ENCODE measurements at places on chromosomes 12 and 14.

DNA sequence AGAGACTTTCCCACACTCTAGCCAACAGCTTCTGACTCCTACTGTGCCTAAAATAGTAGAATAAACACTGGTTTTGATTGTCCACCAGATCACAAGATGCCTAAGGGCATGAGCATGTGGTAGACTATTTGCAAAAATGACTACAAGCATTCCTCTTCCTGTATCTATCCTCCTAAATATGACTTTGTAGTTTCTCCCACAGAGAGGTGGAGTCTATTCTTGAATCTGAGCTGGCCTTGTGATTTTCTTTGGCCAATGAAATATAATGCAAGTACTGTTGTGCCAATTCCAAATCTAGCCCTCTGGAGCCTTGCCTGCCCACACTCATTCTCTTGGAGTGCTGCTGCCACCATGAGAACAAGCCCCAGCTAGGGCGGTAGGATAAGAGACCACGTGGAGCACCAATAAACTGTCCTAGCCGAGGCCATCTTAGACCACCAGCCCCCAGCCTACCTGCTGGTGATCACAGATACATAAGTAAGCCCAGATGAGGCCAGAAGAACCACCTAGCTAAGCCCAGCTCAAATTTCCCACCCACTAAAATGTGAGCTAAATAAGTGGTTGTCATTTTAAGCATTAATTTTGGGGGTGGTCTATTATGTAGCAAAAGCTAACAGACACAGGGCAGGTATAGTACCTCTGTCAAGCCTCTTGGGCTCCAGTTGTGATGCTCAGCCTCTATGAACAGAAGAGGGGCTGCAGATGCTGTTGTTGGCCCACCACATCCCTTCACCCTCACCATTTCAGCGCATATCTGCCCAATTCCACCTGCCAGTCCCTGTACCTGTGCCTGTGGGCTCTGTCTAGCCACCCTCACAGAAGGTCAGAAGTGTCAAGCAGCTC, 17.9 kb downstream of the ZFP36L1 start:
- DNase-seq, result peak; percentile 88

DNA sequence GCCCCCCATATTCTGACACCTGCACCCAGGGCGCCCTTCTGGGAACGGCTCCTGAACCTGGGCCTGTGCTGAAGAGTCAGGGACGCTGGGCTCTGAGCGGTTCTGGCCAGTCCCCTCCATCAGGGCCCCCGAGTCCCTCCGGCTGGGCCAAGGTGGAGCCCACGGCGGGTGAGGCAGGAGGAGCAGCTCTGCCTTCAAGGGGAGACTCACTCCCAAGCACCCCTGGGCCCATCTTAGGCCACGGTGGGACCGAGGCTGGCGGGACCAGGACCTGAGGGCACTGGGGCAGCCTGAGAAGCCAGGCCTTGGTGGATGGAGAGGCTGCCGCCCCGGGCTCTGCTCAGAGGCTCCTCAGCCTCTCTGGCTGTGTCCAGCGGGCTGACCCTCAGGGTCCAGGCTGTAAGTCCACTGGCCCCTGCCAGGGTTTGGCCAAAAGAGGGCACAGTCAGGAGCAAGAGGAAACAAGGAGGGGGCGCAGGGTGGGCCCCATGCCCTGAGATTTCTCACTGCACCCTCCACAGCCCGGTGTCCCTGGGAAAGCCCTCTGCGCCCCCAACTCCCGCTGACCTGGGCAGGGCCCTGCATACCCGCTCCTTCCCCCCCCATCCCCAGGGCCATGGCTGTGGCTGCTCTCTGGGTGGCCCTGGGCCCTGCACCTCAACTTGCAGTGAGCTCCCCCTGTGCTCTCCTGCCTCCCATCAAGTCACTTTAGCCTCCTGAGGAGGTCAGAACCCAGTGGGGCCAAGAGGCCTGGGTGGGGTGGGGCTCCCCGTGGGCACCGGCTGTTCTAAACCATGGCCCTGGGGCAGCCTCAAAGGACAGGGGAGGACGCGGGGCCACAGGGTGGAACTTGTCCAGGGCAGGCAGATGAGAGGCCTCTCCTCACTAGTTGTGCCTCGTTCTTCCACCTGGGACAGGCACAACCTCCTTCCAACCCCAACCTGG, 266.4 kb upstream of the SFSWAP start:
- DNase-seq, result no peak

DNA sequence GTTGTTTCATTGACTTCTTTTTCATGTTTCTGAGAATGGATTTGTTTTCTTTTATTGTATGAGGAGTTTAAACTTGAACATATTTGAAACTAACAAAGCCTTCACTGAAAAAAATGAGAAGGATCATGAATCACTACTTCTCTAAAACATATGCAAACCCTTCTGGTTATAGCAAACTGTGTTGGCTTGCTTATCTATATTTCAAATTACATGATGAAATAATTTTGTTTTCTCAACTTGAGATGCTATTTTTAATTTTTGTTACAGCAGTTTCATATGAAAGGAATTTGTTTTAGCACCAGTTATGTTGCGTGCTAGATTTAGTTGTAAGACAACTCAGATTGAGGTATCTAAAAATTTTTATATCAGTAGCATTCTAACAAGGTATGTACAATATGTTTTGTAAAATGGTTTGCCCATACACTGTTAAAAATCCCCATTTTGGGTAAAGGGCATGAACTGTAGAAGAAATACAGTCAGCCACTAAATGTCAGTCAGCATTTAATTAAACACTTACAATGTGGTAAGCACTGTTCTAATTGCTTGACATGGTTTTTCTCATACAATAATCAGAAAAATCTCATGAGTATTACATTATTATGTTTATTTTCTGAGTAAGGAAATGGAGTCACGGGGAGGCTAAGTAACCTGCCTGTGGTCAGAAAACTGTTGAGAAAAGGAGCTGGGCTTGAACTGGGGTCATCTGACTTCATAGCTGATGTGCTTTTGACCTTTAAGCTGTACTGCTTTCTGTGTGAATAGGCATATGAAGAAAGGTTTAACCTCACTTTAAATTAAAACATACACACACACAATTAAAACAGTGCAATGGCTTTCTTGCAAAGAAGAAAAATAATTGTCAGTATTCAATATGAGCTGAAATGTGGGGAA, 105.7 kb downstream of the PLEKHA5 start:
- DNase-seq, result no peak

DNA sequence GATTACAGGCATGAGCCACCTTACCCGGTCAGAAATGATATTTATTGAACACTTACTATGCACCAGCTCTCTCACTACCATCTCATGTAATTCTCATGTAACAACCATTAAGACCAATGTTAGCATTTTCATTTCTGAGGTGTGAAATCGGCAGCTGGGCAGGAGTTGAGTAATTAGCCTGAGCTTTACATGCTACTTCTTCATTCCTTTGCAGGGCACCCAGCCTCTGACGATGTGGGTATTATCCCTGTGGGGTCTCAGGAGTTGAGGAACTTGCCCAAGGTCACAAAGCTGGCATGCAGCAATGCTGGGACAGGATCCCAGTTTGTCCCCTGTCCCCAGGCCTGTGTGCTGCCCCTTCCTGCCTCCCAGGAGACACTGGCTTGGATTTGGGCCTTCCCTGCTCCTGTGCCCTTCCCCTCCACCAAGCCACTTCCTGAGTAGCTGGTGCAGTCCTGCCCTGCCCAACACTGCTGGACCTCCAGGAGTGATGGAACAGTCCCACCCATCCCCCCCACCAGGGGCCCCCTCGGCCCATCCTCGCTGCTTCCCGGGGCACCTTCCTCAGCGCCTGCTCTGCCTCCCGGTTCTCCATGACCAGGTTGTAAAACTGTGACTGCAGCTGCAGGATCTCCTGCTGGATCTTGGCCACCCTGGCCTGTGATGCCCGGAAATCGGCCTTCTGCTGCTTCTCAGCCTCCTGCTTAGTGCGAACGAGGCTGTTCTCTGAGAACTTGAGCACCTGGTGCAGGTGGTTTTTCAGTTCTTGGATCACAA, 14.7 kb downstream of the RITA1 start:
- DNase-seq, result no peak

- DNase-seq, result no peak
Measured at GRCh38 chr14:60649875-60650372, 647 bp upstream of the SIX1 start.

DNA sequence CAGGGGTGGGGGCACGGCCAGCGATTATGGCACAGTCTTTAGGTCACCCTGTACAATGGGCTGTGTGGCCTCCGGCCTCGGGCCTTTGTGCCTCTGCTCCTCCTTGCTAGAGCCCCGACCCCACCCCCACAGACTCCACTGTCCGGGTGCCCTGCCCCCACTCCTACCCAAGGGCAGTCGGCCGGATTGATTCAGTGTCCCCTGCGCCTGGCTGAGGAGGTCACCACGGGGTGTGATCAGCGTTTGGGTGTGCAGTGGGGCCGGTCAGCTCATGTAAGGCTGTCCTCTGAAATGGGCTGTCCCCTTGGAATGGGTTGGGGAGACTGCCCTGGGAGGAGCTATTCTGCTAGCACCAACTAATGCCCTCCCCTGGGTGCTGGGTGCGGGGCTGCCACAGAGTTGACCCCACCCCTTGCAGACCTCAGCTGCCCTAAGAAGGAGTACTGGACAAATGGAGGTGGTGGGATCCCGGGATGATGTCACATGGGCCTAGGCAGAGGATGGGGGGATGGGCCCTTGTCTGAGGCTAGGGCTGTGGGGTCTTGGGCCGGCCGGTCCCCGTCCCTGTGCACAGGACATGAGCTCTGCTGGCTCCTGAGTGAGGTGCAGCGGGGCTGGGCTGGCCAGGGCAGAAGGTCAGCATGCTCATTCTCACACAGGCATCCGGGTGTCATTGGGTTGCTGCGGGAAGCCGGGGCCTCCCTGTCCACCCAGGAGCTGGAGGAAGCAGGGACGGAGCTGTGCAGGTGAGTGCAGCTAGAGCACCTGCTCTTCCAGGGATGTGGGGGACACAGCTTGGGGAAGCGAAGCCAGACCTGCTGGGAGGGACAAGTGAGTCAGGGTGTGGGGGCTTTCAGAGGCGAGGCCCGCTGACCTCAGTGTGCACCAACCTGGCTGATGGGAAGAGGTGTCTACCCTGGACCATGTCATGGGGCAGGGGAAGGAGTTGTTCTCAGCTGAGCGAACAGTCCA, 23.4 kb downstream of the ASPG start:
- DNase-seq, result no peak

- DNase-seq, result no peak
Measured at GRCh38 chr12:132503618-132504204, 13.8 kb downstream of the FBRSL1 start.

DNA sequence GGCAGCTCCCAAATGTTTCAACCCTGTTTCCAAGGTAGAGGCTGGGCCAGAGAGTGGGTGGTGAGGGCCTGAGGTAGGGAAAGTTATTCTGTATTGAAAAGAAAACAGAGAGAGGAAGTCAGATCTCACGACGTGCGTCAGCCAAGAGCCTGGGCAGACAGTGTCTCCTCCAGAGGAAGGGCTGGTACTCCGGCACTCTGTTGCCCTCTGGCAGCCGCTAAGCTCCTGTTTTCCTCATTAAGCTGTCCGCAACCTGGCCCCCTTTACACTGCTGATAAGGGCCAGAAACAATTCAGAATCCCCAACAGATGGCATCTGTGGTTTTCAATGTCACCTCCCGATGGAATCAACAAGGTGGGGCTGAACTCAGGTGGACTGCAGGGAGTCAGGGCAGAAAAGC, 26.0 kb upstream of the LTBP2 start:
- DNase-seq, result no peak

DNA sequence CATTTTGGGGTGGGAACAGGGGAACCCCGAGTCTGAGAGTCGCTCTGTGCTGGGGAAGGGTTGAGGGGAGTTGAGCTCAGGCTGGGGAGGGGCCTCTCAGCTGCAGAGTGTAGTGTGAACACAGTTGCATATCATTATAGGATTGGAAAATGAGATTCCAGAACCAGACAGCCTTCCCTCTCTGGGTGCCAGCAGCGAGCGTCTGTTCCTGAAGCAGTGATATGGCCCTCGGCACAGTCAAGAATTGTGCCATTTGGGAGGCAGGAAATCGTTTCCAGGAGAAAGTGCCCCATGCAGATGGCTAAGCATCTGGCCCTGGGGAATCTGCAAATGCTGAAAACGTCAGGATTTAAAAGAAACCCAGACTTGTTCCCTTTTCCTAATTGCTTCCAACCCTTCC, 70.4 kb upstream of the SFSWAP start:
- no peak for DNase-seq

DNA sequence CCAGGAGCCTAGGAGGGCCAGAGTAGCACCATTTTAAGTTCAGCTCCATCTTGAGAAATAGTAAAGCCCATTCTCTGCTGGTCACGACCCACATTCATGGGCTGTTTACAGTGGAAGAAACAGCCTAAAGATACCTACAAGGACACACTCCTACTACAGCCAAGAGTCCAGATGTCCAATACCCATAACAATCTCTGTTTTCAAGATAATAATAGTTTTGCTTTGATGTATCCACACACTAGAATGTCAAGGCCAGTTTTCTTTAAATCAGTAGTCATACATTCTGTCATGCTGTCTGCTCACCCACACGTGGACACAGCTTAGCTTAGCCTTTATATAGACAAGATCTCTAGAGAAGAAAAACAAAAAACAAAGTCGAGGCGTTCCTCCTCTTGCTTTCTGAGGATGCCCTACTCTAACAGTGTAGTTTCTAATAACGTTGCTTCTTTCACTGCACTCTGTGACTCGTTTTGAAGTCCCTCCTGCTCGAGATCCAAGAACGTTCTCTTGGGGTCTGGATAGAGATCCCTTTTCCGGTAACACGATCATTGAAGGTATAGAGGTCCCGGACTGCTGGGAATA, 17.9 kb upstream of the ETFBKMT start:
- DNase-seq, result no peak

DNA sequence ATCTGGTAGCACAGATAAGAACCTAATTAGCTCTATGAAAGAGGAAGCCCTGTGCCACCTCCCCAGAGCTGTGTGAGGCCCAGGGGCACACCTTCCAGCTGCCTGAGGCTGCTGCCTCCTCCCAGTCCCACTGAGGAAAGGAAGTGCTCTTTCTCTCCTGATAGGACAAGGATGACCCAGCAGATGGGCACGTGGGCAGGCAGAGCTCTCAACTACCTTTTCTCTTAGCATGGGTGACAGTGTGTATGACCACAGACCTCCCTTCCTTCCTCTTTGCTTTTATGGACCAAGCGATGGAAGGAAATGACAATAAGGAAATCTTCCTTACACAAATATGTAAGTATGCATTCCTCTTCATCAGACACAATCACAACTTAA, 127.6 kb upstream of the AMIGO2 start:
- no peak for DNase-seq

DNA sequence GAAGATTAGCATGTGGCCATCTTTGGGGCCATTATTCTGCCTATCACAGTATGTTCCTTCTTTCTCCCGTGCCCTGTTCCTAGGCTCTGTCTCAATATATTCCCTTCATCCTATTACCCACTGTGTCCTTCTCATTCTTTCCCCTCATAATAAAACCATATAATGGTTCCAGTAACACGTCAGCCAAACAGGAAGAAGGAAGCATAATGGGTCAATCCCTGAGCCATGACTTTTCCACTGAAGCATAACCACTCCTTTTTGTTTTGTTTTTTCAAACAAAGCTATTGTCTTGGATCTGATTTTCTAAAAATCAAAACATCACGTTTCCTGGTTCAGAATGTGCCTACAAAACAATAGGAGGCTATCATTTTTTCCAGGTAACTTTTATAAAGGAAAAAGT, 21.3 kb upstream of the RHOJ start:
- no peak for DNase-seq

GRCh38 chr12:95118788-95119179, 45.4 kb upstream of the NR2C1 start:
- no peak for DNase-seq

- DNase-seq, result no peak
Measured at GRCh38 chr14:58797010-58797429, 159.3 kb downstream of the DACT1 start.
